CD4-positive, alpha-beta T cell treated with Interleukin-4 for 1 hour (primary cell): ENCODE measurements at places on chromosomes 13 and 19.

- DNase-seq: no peak
Measured at GRCh38 chr19:5155586-5156210, 184.9 kb downstream of the PTPRS start.

- DNase-seq: no peak
Measured at GRCh38 chr19:57465680-57466381, 8.9 kb upstream of the VN1R1 start.

GRCh38 chr13:101452519-101453485, at the start of gene ITGBL1:
Gene ITGBL1 (plus strand): TSS chr13:101452675. CDS start chr13:101452834, 159 bp downstream.
- DNase-seq: no peak

GRCh38 chr13:48510698-48511097, 22.2 kb downstream of the RCBTB2 start:
- DNase-seq: no peak

DNA sequence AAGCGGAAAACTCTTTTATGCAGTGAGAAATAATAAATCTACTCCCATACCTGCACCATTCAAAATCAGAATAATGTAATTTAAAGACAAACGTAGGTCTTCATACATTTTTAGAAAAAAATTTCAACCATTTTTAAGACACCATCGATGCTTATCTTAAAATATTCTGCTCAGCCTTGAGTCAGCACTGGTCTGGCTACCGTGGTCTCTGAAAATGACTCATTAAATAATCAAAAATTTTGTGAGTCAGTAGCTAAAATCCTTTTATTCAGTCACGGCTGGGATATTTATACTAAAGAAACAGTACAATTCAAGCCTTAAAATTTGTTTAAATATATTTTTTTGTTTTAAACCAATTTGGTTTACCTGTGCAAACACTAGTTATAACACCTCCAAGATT, 2862.8 kb upstream of the PCDH20 start:
- DNase-seq: no peak

GRCh38 chr19:4519521-4520277, 1.4 kb upstream of the PLIN4 start:
- no peak for DNase-seq

GRCh38 chr19:40466219-40466984, 399 bp upstream of the SPTBN4 start:
- peak; percentile 88 for DNase-seq

DNA sequence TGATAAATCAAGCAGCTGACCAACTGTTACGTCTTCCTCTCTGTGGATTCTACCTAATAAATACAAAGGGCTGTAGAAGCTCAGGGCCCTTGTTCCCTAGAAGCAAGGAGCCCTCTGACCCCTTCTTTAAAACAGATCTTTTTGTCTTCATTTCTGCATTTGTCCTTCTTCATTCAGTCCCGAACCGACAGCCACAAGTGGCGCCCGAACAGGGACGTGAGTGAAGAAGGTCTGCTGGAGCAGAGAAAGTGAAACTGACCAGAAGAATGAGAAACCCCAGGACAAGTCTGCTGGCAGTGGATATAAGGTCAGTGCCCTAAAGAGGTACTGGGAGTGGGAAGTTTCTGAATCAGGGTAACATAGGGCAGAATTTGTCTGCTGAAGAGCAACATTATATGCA, 13.1 kb downstream of the ZNF773 start:
- no peak for DNase-seq

DNA sequence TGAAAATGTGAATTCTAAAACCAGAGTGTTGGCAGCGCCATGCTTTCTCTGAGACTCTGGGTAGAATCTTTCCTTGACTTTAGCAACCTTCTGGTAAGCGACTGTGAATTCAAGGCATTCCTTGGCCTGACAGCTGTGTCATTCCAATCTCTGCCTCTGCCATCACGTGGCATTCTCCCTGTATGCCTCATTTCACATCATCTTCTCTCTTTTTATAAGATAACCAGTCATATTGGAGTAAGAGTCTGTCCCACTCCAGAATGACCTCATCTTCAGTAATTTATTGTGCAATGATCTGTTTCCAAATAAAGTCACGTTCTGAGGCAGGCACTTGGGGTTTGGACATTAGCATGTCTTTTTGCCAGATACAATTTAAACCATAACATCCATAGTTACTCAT, 103.4 kb upstream of the POSTN start:
- DNase-seq: no peak

DNA sequence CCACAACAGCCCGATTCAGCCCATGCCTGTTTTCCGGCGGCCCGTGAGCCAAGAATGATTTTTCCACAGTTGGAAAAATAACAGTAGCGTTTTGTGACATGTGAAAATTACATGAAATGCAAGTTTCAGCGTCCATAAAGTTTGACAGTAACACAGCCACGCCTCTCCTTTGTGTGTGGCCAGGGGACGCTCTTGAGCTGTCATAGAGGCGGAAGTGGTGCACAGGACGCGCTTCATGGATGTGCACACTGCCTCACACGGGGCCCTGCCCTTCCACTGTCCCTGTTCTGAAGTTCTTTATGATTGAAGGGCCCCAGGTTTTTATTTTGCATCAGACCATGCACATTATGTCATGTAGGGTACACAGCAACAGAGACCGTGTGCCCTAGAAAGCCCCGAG, 12.4 kb upstream of the ELAVL1 start:
- DNase-seq: peak; percentile 50

DNA sequence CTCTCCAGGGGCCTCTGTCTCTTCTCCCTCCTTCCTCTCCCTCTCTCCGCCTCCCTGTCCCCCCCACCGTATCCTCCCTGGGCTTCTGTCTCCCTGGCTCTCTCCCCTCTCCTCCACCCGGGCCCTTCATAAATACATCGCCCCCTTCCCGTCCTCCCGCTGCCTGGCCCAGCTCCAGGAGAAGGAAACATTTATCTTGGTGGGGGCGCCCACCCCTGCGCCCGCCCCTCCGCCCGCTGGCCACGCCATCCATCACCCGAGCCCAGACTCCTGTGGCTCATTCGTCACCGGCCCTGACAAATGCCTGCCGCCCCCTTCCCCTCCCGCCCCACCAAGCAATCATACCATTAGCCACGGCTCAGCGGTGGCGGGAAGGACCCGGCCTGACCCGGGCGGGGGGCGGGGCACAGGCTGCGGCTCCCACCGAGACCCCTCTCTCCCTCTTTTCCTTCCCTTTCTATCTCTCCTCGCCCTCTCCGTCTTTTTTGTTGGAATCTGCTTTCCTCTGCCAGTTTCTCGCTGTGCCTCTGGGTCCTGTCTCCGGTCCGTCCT, 2.6 kb upstream of the MEIS3 start:
- DNase-seq: no peak

- no peak for DNase-seq
Measured at GRCh38 chr13:42999491-42999890, 7.5 kb upstream of the EPSTI1 start.

- no peak for DNase-seq
Measured at GRCh38 chr13:44762911-44763310, 186.8 kb upstream of the TSC22D1 start.

GRCh38 chr13:29810145-29810742, 40.2 kb downstream of the UBL3 start:
- DNase-seq: no peak

GRCh38 chr19:33905937-33906577, 109.4 kb downstream of the KCTD15 start:
- no peak for DNase-seq

GRCh38 chr13:106810069-106810468, 242.1 kb upstream of the ARGLU1 start:
- no peak for DNase-seq

GRCh38 chr19:18541992-18542940, 1.1 kb downstream of the FKBP8 start:
- DNase-seq: no peak

DNA sequence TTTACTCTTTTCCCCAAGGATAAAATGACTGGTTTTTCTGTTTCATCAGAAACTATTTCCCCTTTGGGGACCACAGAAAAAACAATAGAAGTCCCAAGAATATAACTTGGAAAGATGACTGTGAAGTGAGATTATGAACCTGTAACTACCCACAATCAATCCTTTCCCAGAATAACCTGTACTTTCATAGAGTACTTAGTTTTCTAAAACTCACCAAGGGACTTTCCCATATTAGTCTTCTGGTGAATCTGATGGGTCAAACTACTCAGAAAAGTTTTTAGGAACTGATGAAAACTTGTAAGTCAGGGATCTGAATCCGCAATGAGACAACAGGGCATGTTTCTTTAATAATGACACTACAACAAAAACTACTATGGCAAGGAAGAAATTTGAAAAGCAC, 62.6 kb downstream of the STK24 start:
- DNase-seq: no peak

- no peak for DNase-seq
Measured at GRCh38 chr13:97654236-97654635, 220.3 kb downstream of the RAP2A start.

DNA sequence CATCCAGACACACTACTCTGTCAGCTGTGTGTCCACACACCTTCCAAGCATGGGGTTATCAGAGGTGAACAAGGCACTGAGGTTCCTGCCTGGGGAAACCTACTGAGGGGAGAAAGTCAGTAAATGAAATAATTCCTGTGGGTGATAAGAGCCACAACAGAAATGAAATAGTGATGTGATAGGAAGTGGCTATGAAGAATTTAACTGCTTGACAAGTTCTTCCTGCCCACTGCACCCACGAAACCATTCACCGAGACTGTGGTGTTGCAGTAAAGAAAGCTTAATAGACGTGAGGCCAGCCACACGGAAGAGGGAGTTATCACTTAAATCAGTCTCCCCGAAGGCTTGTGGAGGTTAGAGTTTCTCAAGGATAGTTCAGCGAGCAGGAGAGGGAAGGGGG, 353.1 kb downstream of the UQCRFS1 start:
- DNase-seq: no peak

GRCh38 chr13:45276913-45277312, 64.1 kb downstream of the TPT1 start:
- no peak for DNase-seq

DNA sequence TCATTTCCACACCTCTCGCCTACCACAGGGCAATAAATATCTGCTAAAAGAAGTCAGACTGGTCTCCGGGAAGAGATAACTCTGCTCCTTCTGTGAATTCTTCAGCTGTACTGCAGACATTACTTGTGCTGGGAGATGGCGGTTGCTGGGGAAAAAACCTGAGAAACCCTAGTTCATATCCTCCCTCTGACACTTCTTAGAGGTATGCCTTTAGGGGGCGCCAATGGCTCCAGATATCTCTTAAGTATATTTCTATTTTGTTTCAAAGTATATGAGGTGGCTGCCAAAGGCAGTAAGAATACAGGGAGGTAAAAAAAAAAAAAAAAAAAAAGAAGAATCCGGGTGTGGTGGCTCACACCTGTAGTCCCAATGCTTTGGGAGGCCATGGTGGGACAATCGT, 175.2 kb downstream of the PAN3 start:
- DNase-seq: no peak

DNA sequence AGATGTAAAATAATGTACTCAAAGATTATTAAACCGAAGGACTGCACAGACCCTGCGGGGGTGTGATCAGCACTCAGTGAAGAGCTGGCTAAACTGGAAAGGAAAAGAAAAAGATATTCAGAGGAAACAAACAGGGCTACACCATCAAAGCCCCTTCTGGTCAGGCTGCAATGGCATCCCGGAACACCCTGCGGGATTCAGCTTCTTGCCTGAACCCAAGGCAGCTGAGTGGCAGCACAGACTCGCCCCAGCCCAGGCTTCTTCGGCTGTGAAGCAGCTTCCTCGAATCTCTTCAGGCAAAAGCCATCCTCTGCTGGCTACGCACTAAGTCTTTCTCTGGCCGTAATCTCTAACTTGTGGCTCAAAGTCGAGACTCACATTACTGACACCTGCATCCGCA, 220.9 kb downstream of the TEX29 start:
- no peak for DNase-seq

- DNase-seq: peak; percentile 83
Measured at GRCh38 chr19:35248310-35249145, at the start of gene LSR. Gene LSR (plus strand): TSS chr19:35249002. CDS start chr19:35249023, 21 bp downstream.

DNA sequence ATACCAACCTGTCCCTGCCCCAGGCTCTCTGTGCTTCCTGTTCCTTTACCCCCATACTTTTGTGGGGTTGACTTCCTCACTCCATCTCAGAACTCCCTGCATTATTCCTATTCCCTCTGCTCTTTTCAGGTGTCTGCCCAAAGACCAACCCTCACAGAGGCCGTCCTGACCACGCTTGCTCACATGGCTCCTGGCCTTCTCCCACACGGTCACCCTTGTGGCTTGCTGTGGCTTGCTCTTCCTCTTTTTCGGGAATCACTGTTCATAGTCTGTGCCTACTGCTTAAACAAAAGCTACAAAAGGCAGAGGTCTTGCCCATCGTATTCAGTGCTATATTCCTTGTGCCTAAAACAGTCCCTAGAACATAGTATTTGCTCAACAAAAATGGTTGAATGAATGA, 25.2 kb upstream of the ARGLU1 start:
- DNase-seq: no peak

- DNase-seq: no peak
Measured at GRCh38 chr13:49503951-49504350, 8.2 kb downstream of the PHF11 start.

DNA sequence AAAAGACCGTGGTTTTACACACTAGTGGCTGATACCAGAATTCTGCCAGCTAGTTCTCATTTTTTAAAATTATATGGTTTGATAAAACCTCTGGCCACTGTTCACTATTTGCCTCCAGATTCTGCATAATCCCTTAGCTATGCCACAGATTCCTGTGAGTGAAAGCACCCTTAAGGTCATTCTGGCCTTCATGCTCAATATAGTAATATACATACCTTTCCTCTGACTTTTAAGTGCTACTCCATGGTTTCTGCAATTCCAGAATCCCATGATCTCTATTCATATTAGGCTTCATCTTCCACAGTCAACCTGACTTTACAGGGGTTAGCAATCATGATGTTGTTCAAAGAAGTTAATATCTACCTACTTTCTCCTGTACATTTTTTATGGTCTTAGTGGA, 274.1 kb upstream of the EDNRB start:
- DNase-seq: no peak

- no peak for DNase-seq
Measured at GRCh38 chr19:41327076-41327575, 17.2 kb downstream of the CCDC97 start.

- DNase-seq: no peak
Measured at GRCh38 chr19:15748239-15748638, 10.5 kb downstream of the OR10H3 start.

DNA sequence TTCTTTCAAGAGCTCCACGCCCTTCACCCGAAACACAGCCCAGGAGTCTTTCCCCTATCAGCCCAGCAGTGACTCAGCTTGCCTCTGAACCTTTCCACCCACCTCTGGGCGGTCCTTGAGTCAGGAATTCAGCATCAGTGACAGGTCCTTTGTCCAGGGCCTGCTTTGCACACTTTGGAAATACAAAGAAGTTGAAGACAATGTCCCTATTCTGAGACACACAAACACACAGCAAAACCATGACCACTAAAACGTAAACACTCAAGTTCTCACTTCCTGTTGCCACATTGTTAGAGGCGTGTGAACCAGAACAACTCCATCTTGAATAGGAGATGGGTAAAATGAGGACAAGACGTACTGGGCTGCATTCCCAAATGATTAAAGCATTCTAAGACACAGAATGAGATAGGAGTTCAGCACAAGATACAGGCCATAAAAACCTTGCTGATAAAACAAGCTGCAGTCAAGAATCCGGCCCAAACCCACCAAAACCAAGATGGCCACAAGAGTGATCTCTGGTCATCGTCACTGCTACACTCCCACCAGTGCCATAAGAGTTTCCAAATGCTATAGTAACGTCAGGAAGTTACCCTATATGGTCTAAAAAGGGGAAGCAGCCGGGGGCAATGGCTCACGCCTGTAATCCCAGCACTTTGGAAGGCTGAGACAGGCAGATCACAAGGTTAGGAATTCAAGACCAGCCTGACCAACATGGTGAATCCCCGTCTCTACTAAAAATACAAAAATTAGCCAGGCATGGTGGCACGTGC, 49.2 kb upstream of the ATP12A start:
- DNase-seq: no peak

GRCh38 chr13:108950333-108951010, 321.1 kb downstream of the MYO16 start:
- no peak for DNase-seq
